Bladder microvascular endothelial cell (primary cell): ENCODE measurements at places on chromosomes 12 and 14. TPM values are rescaled to one million over a fixed set of nuclear protein-coding genes. Genes with fewer than 3 reads are reported as not detected.

Gene C12orf60
- total RNA-seq = 1.1 and 1.3 TPM in 2 replicates

Gene SERPINA10
- not detected in 2 replicates for total RNA-seq

Gene HOXC12
- total RNA-seq = not detected in 2 replicates

Gene ZDHHC22
- total RNA-seq = under 0.01 TPM in 1 of 2 replicates, not detected in the other

Gene ARHGDIB
- 86.2 and 244 TPM in 2 replicates for total RNA-seq

Gene NKX2-8
- total RNA-seq = not detected in 2 replicates

Gene MTRFR
- total RNA-seq = 7.8 and 10.7 TPM in 2 replicates

Gene FAM90A1
- total RNA-seq = not detected in 2 replicates

Gene LEMD3
- total RNA-seq = 18.0 and 29.1 TPM in 2 replicates

Gene PDZRN4
- not detected in 2 replicates for total RNA-seq

Gene PPP2R5E
- 11.0 and 27.8 TPM in 2 replicates for total RNA-seq

Gene WNT1
- not detected in 2 replicates for total RNA-seq

Gene WNT5B
- total RNA-seq = 0.32 and 0.44 TPM in 2 replicates

Gene HOTAIR
- not detected in 2 replicates for total RNA-seq

Gene ARMH4
- total RNA-seq = 1.3 and 1.6 TPM in 2 replicates

Gene MYF5
- total RNA-seq = not detected in 2 replicates

Gene SLC6A15
- total RNA-seq = 1.1 and 45.9 TPM in 2 replicates

Gene CCDC196
- total RNA-seq = not detected in 2 replicates

Gene NGB
- not detected in 2 replicates for total RNA-seq

Gene INSM2
- total RNA-seq = 0.06 TPM in 1 of 2 replicates, not detected in the other

Gene SLC10A1
- total RNA-seq = not detected in 2 replicates

Gene AKAP3
- total RNA-seq = 0.63 and 0.65 TPM in 2 replicates

Gene TEX52
- total RNA-seq = not detected in 2 replicates

Gene RFLNA
- 0.13 and 0.49 TPM in 2 replicates for total RNA-seq

Gene OTX2
- total RNA-seq = not detected in 2 replicates

Gene MIPOL1
- total RNA-seq = 6.3 and 21.2 TPM in 2 replicates

Gene LBHD2
- not detected in 2 replicates for total RNA-seq

Gene LUM
- total RNA-seq = 0.49 and 0.57 TPM in 2 replicates

Gene GLT8D2
- total RNA-seq = 0.32 and 1.4 TPM in 2 replicates

Gene ADAMTS20
- total RNA-seq = not detected in 2 replicates

Gene ATP23
- total RNA-seq = 10.5 and 19.1 TPM in 2 replicates

Gene ASIC1
- 0.13 and 0.16 TPM in 2 replicates for total RNA-seq

Gene INHBC
- not detected in 2 replicates for total RNA-seq
